ENCODE measurements at places on chromosomes 6 and 20. TPM values are rescaled to one million over a fixed set of nuclear protein-coding genes. Genes with fewer than 3 reads are reported as not detected.

- no peak for DNase-seq
These were observed 2.4 kb upstream of the KHDC1L start for GRCh38 chr6:73227606-73228255.

DNA sequence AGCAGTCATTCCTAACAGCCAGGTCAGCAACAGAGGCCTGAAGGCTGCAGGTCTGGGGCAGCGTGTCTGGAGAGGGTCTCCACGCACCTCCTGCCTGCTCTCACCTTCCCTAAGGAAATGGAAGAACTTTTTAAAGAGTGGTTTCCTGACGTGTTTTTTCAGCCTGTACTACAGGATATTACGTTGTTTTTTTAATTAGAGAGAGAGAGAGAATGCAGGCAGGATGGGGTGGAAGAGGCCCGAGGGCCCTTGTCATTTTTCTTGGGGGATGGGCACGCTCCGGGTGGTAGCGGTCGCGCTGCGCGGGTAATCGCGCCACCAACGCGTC, 2.1 kb downstream of the DLL1 start:
- DNase-seq, result no peak

DNA sequence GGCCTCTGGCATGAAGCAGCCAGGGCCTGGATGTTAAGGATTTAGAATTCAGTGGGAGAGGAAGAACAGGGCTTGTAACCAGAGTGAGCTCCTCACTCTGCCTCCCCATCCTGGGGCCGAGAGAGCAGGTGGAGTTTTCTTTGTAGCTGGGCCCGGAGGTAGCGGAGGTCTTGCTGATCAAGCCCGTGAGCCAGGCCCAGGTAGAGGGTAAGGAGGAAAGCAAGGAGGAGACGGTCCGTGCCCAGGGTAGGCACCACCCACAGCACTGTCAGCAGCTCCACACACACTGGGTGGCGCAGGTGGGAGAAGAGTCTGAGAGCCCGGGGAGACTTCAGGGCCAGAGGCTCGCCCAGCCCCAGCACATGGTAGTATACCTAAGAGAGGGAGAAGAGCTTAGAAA, 2.1 kb upstream of the PPP1R18 start:
- DNase-seq, result no peak

DNA sequence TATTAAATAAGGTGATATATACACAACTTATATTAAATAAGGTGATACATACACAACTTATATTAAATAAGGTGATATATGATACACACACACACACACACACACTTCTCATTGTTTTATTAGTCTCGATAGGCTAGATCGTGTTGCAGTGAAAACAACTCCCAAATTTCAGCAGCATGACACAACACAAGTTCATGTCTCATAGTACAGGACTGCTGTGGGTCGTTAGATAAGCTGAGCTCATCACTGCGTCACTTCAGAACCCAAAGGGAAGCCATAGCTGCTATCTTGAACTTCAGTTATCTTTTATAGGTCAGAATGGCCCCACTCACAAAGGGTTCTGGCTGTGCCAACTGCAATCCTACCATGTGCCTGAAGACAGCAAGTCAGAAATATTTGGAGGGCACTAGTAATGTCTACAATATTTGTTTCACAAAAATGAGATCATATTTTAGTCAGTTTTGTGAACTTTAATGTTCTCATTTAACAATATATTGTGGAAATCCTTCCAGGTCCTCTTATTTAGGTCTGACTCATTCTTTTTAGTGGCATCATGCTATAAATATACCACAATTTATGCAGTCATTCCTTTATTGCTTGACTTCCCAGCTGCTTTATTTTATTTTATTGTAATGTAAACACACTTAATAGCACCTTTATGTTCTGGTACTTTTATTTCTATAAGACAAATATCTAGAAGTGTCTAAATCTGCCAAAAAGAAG, 290.2 kb downstream of the PHACTR1 start:
- DNase-seq, result no peak

GRCh38 chr6:129267028-129267427, 384.1 kb downstream of the LAMA2 start:
- no peak for DNase-seq

Gene LYRM4
- total RNA-seq, result 61.3 TPM

Gene SASH1
- 18.0 TPM for total RNA-seq

DNA sequence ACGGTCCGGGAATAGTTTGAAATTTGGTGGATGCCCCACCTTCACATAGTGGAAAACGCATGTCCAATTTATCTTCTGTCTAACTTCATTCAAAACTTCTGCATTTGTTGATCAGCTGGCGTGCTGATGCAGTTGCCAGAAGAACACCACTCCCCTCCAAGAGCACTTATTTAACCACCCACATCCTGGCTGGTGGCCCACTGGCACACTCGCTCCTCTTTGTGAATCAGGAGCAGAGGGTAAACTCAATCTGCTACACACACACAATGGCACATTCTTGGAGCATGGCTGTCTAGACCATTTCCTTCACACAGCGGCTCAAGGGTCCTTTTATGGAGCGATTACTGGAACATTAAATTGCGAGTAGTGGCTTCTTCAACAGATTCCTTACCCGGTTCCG, 55.1 kb upstream of the CEP162 start:
- DNase-seq, result no peak

Gene RCAN2
- 8.1 TPM for total RNA-seq

DNA sequence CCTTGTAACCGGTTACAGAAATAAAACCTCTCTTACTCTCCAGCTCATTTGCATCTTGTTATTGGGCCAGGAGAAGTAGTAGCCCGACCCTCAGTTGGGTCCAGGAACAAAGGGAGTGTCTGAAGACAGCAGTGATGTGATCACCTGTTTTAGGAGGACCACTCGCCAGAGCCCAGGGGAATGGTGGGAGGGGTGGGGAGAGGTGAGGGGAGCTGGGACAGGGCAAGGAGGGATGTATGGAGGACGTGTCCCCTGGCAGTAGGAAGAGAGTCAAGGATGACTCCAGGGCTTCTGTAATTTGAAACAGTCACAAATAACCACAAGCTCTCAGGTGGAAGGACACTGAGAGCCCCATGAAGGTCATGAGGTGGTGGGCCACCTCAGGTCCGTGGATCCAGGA, 1.4 kb upstream of the PCMTD2 start:
- no peak for DNase-seq

- DNase-seq, result no peak
These were observed 42.4 kb upstream of the TMX4 start for GRCh38 chr20:8061861-8062518.

GRCh38 chr6:57313711-57314471, 3.5 kb upstream of the PRIM2 start:
- DNase-seq, result no peak

Gene HEY2
- total RNA-seq, result 17.7 TPM

Gene LY86
- total RNA-seq, result not detected

DNA sequence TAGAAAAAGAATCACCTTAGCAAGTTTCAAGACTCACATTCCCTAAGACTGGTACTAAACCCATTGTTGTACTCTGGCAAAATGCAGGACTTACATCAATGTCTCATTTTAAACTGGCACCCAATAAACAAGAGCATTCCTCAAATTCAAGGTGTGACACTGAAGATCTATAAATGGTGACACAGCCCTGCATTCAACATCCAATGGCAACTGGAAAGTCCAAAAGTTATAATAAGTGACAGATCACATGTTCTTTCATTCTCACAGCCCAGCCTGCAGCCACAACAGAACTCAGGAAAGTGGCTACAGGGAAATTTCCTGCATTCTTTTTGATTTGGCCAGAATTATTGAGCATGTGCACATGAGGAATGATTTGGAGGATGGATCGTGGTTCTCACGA, 57.5 kb downstream of the MBOAT1 start:
- DNase-seq, result no peak

GRCh38 chr6:73688351-73688750, 7.7 kb upstream of the CD109 start:
- no peak for DNase-seq

DNA sequence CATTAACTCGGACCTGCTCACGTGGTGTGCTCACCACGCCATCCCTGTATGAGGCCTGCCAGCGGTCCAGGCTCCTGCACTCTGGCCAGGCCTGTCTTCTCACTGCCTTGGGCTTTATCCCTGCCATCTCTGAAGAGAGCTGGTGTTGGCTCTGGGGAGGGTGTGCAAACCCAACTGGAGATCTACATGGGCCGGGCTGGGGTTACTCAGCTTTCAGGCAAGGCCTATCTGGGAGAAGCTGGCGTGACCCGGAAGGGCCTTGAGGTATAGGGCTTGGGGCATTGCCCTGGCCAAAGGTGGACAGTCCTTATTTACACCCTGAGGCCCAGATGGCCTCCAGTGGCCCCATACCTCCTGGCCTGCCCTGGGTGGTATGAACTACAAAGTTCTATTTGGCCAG, 5.0 kb downstream of the SLC29A1 start:
- no peak for DNase-seq

Gene RUNX2
- total RNA-seq, result 1.2 TPM

GRCh38 chr6:46719099-46719498, 16.1 kb downstream of the PLA2G7 start:
- no peak for DNase-seq

GRCh38 chr6:136784910-136785746, 7.1 kb downstream of the MAP3K5 start:
- DNase-seq, result no peak

- DNase-seq, result no peak
These were observed 108.0 kb upstream of the DST start for GRCh38 chr6:56750686-56751085.

Gene HINT3
- 7.7 TPM for total RNA-seq

- no peak for DNase-seq
These were observed 138.8 kb downstream of the HIVEP1 start for GRCh38 chr6:12150812-12151432.

- DNase-seq, result no peak
These were observed 114.7 kb upstream of the BACH2 start for GRCh38 chr6:90411292-90411781.

DNA sequence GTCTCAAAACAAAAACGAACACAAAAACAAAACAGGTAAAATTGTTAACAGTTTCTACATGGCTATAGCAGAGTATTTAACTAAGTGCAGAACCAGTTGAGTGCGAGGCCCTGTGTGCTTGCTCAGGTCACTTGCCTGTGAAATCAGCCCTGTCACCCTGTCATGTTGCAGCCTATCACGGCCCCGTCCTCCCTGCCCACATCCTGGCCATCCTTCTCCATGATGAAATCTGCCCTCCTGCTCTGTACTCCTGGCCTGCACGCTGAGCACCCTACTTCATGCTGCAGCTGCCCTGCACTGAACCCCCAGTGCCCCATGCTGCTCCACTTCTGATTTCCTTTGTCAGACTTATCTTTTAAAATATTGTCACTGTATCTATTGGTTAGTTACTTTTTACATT, 62.4 kb downstream of the DTD1 start:
- no peak for DNase-seq

Gene XKR7
- 1.8 TPM for total RNA-seq

GRCh38 chr6:64103480-64103879, 467.9 kb downstream of the PHF3 start:
- DNase-seq, result no peak

GRCh38 chr20:2220298-2220697, 75.5 kb upstream of the TGM3 start:
- no peak for DNase-seq

GRCh38 chr6:30974490-30975252, 8.8 kb upstream of the MUC21 start:
- no peak for DNase-seq

Gene NKX2-4
- 0.19 TPM for total RNA-seq
